ENCODE measurements at places on chromosomes 7 and 10.

DNA sequence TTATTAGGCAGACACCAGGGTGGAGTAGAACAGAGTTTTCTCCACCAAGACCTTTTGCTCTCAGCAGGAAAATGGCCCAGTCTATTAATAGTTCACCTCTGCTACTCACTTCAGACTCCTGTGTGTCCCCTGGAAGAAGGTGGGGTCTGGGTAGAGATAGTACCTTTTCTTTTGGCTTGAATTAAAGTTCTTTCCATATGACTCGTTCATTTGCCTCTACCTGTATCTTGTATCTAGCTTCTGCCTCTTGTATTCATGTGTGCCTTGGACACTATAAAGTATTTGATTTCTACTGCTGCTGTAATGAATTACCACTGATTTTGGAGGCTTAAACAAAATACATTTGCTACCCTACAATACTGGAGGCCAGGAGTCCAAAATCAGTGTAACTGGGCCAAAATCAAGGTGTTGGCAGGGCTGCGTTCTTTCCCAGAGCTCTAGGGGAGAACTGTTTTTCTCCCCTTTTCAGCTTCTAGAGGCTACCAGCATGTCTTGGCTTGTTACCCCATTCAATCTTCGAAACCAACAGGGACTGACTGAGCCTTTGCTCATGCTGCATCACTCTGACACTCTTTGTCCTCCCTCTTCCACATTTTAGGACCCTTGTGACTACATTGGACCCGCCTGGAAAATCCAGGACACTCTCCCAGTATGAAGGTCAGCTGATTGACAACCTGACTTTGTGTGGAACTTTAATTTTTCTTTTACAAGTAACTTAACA lies 155.6 kb upstream of the PRSS58 start:
- no peak for DNase-seq

DNA sequence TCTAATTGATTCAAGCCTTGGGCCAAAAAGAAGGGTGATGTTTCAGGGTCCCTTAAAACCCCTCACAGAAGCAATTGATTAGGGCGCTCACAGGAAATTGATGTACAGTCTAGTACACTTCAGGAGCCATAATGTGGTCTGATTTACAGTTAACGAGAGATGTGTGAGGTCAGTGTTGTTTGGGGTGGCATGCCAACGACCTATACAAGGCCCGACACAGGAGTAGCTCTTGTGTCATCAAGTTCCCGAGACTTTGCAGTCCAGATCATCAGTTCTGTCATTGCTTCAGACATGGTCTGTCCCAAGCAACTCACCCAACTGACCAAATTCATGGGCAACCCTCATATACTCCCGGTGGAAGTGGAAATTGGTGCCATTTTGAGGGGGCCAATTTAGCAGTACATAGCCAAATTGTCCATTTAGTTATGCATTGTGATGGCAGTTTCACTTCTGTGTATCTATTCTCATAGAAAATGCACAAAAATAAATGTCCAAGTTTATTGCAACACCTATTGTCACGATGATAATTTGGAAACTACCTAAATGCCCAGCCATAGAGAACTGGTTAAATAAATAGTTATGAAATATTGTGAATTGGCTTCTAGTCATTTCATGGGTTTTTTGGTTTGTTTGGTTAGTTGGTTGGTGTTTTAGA lies 18.0 kb upstream of the ARID5B start:
- no peak for DNase-seq

- no peak for DNase-seq
Observed at GRCh38 chr7:18290865-18291264, 204.7 kb upstream of the HDAC9 start.

GRCh38 chr10:126268013-126268920 lies 120.0 kb downstream of the ADAM12 start:
- DNase-seq: no peak

- no peak for DNase-seq
Observed at GRCh38 chr10:130570074-130570473, 433.9 kb downstream of the GLRX3 start.

Data from stimulated activated CD8-positive, alpha-beta memory T cell treated with anti-CD3 and anti-CD28 coated beads, Interleukin-15, amount 100 ng/mL, for 24 hours (primary cell).